Tibial nerve (tissue), 4 donors: ENCODE measurements at places on chromosomes 3 and 15. TPM values are rescaled to one million over a fixed set of nuclear protein-coding genes. Genes with fewer than 3 reads are reported as not detected.

- no peak for DNase-seq
Measured at GRCh38 chr3:120555657-120556509, 40.3 kb upstream of the NDUFB4 start.

Gene ZNF80
- not detected for total RNA-seq

DNA sequence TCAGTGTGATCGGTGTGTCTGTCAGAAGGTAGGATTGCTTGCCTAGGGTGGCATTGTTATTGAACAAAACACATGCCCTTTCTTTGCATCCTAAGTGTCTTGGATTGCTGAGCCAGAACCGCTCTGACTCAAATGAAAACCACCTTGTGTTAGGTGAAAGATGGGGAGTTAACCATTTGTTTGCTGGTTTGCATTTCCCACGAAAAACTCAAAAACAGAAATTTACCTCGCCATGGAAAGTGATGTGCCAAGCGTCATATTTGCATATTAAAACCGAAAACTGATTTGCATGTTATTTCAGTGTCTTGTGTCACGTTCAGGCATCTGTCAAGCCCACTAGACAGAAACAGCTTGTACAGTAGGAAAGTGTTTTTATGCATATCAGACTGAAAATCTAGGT, 474.6 kb upstream of the TPRG1 start:
- no peak for DNase-seq

- no peak for DNase-seq
Measured at GRCh38 chr15:94743668-94744067, 512.3 kb downstream of the MCTP2 start.

GRCh38 chr3:114108137-114108536, 51.6 kb downstream of the QTRT2 start:
- no peak for DNase-seq

GRCh38 chr3:160472344-160472743, 22.8 kb upstream of the TRIM59 start:
- DNase-seq = no peak

GRCh38 chr3:29057326-29057725, 223.5 kb upstream of the RBMS3 start:
- no peak for DNase-seq

Gene RBMS3
- 175 TPM for total RNA-seq

GRCh38 chr3:172541945-172542488, 18.8 kb upstream of the TNFSF10 start:
- no peak for DNase-seq

Gene CD80
- total RNA-seq = not detected

- DNase-seq = peak; percentile 38
Measured at GRCh38 chr3:14177580-14178246, 688 bp downstream of the XPC start.

DNA sequence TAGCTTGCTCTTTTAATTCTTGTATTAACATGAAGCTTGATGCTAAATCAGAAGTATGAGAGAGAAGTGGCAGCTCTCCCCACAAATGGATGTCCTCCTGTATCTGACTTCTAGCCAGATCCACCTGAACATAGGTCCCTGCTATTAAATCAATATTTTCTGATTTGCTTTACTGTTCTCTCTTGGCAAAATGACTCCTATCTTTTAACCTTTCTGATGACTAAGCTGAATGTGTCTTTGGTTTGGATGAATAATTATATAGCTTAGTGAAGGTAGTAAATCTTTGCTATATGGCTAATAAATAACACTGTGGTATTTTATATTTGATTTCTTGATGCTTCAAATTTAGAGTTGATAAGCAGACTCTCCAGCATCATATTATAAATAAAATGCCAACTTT, 28.3 kb upstream of the ARL14 start:
- DNase-seq = no peak

GRCh38 chr15:90906181-90906849, 3.2 kb downstream of the MAN2A2 start:
- DNase-seq = no peak

GRCh38 chr15:64717735-64718495, 57.5 kb downstream of the RBPMS2 start:
- no peak for DNase-seq

- peak; percentile 91 for DNase-seq
Measured at GRCh38 chr3:48402281-48402732, 27.6 kb downstream of the PLXNB1 start.

Gene JAGN1
- total RNA-seq = 32.4 TPM

Gene WDR49
- 2.9 TPM for total RNA-seq

- DNase-seq = no peak
Measured at GRCh38 chr3:72143322-72143721, 358.4 kb upstream of the PROK2 start.

DNA sequence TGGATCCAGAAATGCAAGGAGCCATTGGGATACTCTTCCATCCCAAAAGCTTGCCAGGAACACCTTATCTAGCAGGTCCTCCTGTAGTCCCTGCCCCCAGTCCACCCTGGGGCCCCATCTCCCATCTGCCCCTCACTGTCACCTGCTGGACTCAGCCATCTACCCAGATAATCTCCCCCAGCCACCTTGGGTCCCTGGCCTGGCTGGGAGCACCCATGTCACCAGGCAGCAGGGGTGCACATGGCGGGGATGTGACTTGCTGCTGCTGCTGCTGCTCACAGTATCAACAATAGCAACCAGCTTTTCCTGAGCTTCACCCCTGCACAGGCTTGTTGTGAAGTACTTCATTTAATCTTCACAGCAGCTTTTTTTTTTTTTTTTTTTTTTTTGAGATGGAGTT, 12.6 kb downstream of the PTH1R start:
- DNase-seq = no peak

Gene UPK1B
- total RNA-seq = not detected

DNA sequence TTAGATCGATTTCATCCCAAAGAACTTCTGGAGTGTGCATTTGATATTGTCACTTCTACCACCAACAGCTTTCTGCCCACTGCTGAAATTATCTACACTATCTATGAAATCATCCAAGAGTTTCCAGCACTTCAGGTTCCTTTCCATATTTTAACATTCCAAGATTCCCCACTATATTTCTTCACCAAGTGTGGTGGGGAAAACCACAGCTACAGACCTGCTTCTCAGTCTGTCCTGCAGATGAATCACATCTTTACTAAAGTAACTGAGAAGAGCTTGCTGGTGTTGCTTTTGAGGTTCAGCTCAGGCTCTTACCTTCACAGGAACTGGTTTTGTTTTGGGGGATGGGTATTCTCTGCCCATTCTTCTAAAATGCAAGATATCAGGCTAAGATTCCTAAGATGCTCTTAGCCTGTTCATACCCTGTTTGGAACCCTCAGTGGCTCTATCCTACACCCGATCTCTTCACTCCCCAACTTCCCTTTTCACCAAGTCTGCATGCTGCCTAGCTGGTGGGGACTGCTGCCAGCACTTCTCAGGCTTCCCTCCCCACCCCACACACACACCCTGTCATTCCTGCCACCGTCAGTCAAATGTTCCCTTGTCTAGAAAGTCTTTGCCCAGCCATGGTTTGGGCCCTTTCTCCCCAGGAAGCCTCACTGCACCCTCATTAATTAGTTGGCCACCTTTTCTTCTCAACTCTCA, 30.8 kb downstream of the SRP14 start:
- DNase-seq = no peak

- DNase-seq = peak; percentile 34
Measured at GRCh38 chr3:99532246-99532645, 106.1 kb upstream of the COL8A1 start.

GRCh38 chr15:68114356-68114755, 60.2 kb downstream of the PIAS1 start:
- no peak for DNase-seq

DNA sequence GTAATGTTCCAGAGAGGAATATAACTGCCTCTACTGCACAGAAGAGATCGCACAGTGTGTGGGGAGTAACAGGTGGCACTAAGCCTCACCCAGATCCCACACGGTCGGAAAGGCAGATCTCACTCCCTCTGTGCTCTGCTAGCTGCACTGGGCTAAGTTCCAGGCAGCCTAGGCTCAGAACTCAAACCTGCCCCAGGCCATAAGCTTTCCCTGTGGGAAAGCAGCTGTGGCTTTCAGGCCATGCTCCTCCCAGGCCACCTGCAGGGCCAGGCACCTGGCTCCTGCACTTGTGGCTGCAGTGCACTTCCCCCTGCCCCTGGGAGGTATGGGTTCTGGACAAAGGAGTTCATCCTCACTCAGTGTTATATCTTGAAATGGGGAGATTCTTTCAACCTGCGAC, 27.5 kb downstream of the PCCB start:
- DNase-seq = no peak

- DNase-seq = no peak
Measured at GRCh38 chr3:123123716-123124616, 57.1 kb downstream of the PDIA5 start.

DNA sequence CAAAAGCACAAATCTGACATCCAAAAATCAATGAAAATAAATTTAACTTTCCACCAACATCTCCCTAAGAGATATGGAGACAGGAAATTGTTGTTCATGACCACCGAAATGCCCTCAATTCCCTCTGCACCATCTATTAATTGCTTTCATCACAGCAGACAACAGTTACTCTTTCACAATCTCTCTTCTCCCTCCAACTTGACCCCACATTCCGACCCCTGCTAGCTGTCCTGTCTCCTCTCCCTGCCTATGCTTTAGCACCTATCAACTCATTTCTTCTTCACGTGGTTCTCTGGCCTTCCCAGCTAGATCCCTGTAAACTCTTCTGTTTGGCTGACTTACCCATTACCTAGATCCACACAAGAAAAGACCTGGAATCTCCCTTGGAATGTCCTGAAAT, 173.9 kb upstream of the ADAMTS9 start:
- DNase-seq = no peak

Gene CGNL1
- total RNA-seq = 36.7 TPM

DNA sequence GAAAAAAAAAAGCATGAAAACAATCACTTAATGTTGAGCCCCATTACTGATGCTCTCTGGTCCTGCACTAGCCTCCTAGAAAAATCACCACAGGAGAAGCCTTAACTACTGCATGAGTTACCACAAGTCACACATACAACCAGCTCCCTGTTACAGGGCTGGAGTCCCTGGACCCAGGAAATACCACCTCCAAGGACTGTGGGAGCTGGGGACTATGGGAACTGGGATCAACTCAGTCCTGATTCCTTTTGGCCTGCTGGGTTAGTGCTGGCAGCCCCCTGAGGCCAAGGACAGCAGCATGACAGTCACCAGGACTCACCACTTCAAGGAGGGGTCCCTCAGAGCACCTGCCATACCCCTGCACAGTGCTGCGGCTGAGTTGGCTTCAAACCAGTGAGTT, 559 bp downstream of the NR1I2 start:
- DNase-seq = no peak

GRCh38 chr15:33638453-33638852, 327.7 kb downstream of the RYR3 start:
- no peak for DNase-seq

- DNase-seq = no peak
Measured at GRCh38 chr15:52683580-52683979, 4.4 kb upstream of the ATOSA start.

Gene MUC20
- total RNA-seq = 12.7 TPM

Gene SYNPR
- not detected for total RNA-seq

DNA sequence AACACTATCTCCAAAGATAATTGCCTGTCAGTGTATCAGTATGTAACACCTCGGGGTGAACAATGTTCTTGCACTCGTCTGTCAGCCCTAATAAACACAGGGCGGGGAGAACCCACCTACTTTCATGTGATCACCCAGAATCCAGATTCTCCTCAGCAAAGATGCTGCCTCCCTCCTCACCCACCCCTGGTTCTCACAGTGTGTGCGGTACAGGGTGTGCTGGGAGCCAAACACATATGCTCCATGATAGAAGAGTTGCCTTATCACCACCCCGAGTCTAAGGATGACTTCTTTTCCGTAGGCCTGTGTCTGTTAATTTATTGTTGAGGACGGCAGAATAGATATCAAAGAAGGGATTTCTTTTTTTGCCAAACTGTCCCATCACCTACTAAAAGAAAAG, 206.1 kb downstream of the TLE3 start:
- DNase-seq = no peak

Gene GOLGA6L9
- 2.7 TPM for total RNA-seq

DNA sequence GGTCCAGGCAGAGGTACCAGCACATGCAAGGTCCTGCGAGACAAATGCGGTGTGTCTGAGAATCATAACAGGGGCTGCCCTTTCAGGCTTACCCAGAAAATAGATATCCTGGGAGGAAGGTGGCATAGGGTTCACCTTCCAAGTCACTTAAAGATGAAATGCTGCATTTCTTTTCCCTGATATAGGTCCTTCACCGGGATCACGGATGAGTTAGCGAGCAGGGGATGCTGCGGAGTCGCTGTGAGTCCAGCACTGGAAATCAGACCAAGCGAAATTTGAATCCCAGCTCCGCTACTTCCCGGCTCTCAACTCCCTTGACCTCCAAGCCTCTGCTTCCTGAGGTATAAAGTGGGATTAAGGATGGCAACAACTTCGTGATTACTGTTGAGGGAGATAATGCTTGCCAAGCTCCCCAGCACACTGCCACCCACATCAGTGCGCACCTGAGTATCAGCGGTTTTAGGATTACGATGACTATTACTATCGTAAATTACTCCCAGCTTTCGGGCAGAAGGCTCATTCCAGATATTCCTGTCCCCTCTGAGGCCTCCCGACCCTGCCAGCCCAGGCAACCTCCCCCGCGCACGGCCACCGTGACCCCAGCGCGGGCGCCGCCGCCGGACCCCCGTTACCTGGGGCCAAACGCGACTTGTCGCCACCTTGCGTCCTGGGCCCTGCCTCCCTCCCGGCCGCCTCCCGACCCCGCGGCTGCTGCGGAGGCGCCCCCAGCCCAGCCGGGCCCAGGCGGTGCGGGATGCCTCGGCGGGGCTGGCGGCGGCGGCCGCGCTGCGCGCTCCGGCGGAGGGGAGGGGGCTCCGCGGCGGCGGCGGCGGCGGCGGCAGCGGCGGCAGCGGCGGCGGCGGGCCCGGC, 589 bp upstream of the GPR27 start:
- DNase-seq = no peak

DNA sequence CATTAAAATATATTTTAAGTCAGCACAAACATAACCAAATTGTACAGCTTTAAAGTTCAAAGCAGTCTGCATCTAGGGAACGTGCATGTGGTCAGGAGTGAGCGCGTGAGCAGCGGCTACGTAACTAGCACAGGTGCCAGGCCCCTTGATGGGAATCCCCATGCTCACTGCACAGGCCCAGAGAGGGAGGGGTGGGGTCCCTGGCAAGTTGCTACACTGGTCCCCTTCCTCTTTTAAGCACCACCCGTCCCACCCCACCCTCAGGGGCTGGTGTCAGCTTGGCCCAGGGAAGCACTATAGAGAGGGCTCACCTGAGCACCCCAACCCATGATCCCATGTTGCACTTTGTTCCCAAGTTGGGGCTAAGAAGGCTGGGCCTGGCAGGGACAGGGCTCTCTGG, 835 bp upstream of the GMPPB start:
- no peak for DNase-seq

DNA sequence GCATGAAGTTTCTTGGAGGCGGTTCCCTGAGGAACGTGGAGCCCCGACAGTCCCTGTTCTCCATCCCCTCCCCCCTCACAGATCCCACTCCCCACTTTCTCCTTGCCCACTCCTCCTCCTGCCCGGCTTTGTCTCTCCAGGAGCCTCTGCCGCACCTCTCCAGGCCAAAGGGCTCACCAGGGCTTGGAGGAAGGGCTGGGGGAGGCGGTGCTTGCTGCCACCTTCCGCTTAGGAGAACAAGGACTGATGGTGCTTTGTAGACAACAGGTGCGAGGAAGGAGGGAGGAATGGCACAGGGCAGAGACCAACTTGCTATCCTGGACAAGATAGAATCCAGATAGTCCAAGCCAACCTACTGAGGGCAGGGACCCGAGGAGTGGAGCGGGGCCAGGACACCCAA, 103.5 kb upstream of the SMAD3 start:
- DNase-seq = no peak

Gene NEK10
- total RNA-seq = 0.20 TPM

Gene GRK7
- total RNA-seq = 0.30 TPM
